ENCODE measurements at places on chromosomes 5 and 9.

DNA sequence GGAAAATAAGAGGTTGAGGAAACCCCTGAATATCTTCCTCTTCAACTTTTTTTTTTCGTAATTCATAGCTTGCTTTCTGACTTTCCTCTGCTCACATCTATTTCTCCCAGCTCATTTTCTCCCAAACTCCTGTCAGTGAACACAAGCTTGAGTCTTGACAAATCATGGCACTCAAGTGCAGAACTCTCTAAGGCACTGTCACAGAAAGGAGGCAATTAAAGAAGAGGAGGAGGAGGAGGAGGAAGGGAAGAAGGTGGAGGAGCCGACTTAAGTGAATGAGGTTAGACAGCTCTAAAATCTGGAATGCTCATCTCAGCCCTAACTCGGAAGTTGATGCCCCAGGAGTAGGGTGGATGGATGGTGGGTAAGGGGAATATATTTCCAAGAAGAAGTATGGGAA lies 27.2 kb upstream of the NUDT12 start:
- no peak for DNase-seq

GRCh38 chr9:82170866-82171265 lies 182.3 kb downstream of the SPATA31D1 start:
- peak; percentile 28 for DNase-seq

DNA sequence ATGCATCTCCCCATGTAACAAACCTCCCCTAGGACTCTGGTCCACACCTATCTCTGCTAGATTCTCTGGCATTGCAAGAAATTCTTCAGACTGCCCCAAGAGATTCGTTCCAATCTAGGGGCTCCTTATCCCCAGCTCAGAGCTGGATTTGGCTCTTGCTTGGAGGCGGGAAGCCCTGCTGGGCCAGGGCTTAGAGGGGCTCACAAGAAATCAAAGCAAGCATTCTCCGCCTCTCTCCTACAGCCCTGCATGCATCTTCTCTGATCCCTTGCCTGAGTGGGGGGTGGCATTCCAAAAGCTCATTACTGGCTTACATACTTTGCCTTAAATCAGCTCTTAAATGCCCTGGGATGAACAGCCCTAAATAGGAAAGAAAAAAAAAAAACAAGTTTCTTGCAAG lies 75.8 kb downstream of the KCNIP1 start:
- DNase-seq, result no peak

GRCh38 chr9:123312306-123312877 lies 43.6 kb upstream of the CRB2 start:
- DNase-seq, result no peak

GRCh38 chr5:175579742-175580432 lies 78.0 kb upstream of the HRH2 start:
- no peak for DNase-seq

- DNase-seq, result no peak
These were observed 5.7 kb upstream of the DCTN4 start for GRCh38 chr5:150764530-150764929.

DNA sequence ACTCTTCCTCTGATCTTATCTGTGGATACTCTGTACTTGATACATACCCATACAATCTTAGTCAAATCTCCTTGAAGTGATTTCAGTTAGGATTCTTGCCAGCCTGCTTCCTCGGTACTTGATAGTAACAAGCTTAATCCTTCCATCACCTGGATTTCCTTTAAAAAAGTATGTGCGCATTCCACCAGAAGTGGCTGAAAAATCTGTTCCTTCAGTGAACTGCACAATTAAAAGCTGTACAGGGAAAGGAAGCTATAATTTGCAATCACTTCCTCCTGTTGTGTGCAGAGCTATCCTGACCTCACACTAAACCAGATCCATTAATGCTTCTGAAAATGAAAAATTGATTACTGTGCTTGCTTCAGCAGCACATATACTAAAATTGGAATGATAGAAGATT lies 47.3 kb downstream of the PWWP2A start:
- DNase-seq, result no peak

- no peak for DNase-seq
These were observed 252.2 kb downstream of the SLF1 start for GRCh38 chr5:94870511-94871183.

DNA sequence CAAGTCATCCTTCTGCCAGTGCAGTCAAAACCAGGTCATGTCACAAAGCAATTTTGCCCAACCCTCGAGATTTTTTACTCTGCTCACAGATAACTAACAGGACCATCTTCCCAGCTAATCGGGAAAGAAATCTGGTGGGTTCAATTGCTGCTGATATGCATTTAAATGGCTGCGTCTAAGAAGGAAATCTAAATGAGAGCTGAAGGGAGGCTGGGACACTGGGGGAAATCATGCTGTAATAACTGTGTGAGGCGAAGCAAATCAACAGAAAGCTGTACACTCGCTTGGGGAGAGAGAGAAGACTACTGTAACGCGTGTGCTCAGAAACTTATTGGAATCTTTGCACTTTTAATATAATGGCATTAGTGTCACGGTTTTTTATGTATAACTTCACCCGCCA lies 535.0 kb downstream of the CDK5RAP2 start:
- no peak for DNase-seq

- DNase-seq, result no peak
These were observed 24.2 kb downstream of the PPIC start for GRCh38 chr5:123012321-123012720.

DNA sequence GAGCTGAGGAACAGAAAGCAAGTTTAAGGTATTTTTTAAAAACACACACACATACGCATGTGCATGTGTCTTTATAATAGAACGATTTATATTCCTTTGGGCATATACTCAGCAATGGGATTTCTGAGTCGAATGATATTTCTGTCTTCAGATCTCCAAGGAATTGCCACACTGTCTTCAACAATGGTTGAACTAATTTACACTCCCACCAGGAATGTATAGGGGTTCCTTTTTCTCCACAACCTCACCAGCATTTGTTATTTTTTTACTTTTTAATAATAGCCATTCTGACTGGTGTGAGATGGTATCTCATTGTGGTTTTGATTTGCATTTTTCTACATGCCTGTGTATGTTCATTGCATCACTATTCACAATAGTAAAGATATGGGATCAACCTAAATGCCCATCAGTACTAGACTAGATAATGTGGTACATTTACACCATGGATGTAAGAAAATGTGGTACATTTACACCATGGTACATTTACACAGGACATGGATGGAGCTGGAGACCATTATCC lies 60.3 kb upstream of the MAP3K1 start:
- no peak for DNase-seq

DNA sequence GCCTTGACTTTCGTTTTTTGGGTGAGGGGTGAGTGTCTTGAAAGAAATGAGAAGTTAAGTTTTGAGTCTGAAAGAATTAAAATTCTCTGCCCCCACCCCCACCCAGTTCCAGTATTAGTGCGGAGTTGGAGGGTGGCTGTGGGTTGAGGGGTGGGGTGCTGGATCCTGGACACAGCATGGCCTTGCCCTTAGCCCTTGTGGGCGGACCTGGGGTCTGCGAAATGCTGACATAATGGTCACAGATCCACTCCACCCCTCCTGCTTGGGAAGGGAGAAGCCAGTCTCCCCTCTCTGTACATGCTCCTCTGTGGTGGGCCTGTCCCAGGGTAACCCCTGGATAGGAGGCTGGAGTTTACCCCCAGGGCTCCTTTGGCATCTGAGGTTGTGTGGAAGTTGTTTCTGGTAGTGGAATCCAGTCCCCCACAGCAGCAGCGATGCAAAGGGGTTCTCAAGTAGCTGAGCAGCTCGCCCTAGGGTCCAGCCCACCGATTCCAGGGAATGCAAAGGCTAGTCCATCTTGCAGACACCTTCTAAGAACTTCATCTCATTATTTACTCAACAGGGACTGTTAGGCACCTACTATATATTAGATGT lies 42.8 kb upstream of the TCF7 start:
- DNase-seq, result no peak

- no peak for DNase-seq
These were observed 279.4 kb downstream of the HINT1 start for GRCh38 chr5:130885691-130886090.

DNA sequence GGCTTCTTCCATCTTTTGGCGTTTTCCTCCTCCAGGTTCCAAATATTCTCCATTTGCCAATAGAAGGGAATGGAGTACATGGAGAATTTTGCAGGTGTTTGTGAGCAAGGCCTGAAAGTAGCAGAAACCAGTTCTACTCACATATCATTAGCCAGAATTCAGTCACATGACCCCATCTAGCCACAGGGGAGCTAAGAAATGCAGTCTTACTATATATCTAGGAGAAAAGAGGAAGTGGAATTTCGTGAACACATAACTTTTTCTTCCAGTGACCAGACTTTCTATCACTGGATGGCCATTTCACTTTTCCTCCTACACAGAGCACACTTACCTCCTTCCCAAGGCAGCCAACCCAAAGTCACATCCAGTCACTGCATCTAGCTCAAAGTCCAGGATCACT lies 55.1 kb downstream of the LOX start:
- DNase-seq, result no peak

- DNase-seq, result no peak
These were observed 256.0 kb downstream of the DOCK8 start for GRCh38 chr9:470552-471194.

DNA sequence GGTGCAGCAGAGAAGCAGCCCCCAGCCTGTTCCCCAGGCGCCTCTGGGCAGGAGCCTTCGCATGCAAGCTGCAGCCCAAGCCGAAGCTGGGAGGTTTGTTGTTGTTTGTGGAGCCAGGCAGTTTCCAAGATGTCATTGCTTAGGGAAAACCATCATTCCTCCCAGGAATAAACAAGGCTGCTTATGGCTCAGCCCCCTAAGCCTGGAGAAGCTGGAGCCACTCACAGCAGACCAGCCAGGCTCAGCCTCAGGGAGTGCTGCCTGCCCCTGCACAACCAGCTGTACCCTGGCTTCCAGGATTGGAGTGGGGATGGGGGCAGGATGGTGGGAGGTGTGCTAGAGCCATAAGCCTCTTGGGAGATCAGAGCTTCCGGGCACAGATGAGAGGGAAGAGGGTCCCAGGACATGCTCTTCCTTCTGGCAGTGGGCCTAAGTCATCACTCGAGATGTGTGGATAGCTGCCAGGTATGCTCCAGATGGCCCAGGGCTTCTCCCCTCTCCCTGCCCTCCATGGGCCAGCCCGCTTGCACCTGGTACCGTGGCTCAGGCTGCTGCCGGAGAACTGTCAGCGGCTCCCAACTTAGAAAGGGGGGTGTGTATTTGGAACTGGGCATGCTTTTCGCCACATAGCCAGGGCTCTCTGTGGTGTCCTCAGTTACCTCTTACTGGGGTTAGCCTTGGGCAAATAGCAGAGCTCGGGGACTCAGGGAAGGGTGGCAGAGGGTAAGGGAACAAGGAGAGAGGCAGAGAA lies 105.2 kb downstream of the RGS3 start:
- DNase-seq, result no peak

DNA sequence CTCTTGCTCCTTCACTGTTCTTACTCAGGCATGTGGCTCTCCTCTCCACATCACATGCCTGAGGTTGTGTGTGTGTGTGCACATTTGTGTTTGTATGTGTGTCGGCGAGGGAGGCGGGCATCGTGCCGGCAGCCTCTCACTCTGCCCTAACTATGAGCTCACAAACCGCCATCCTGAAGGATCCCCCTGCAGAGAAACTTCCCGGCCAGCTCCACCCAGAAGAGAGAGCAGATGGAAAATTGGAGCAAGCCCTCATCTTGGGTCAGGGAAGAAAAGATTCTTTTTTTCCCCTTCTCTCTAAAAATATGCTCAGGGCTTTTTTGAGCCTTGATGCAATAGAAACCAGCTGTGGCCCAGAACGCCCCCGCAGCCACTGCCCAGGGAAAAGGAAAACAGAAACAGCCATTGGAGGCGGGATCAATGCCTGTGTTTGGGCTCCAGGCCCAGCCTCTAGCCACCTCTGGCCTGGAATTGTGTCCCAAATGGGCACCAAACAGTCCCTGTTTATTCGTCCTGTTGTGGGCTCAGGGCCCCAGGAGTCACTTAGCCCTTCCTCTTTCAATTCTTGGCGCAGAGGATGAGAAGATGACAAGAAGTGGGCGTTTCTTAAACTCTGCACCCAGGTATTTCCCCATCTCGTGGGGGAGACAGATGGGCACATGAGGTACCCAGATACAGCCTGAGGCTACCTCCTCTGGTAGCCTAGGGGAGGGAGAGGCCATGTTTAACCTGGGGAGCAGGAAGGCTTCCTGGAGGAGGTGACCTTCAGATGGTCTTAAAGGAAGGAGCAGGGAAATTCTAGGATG lies 151.5 kb downstream of the RGS3 start:
- DNase-seq, result peak; percentile 32

DNA sequence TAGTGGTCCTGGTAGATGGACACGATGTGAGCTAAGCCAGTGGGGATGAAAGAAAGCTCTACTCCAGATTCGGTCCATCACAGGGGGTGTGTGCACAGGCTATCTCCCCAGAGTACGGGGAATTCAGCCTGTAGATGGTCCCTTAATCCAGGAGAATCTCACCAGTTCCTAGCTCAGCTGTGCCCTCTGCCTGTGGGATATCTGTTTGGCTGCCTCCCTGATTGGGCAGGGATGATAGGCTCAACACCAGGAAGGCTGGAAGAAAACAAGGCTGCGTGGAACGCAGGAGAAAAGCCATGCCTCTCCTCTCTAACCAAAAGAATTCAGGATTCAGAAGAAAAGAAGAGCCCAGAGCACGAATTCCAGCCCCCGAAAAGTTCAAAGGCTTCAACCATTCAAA lies 40.9 kb downstream of the VLDLR start:
- peak; percentile 54 for DNase-seq

DNA sequence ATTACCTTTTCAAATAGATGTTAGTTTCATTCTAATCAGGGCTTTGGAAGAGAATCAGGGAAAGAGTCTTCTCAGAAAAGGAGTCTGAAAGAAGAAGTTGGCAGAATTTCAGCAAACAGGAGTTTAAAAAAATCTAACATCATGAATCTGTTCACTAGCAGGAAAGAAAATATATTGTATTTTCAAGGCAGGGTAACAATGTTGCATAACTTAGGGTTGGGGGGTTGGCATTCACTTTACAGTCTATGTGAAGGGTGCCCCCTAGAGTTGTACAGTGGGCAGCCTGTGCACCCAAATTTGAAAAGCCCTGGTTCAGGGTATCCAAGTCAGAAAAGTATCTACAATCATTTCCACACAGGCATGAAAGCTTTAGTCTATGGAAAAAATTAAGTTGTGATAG lies 348.4 kb upstream of the SLC30A5 start:
- peak; percentile 13 for DNase-seq

GRCh38 chr9:38662763-38663593 lies 42.6 kb upstream of the ANKRD18A start:
- DNase-seq, result no peak

DNA sequence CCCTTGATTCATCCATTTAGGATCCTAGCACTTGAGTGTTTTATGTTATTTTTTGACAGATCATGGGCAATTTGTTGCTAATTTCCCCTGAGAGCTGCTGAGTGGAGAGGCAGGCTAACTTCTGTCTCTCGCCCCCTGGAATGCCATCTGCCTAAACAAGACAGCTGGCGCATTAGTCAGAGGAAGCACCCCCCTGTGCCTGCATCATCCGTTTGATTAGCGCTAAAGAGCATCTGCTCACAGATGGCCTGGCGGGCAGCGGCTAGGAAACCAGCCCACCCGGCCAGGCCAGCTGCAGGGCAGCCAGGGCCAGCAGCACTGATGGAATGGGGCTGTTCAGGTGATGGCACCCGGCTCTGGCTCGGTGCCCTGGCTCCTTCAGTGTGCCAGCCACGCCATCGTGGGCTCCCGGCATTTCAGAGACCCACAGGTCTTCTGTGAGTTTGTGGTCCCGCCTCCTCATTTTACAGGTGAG lies 22.9 kb upstream of the ASS1 start:
- DNase-seq, result no peak

All from SK-MEL-5 (cell line).